ENCODE measurements at places on chromosomes 1 and 21.
A peak's percentile ranks its signal among the peaks of the same experiment; 100 is the strongest.

GRCh38 chr1:157948312-157949073 is 45.0 kb upstream of the KIRREL1 start:
- DNase-seq = no peak

- DNase-seq = no peak
These were observed at the start of gene HTR6 for GRCh38 chr1:19664453-19665185. Gene HTR6 (plus strand): TSS chr1:19664875. CDS start chr1:19665754, 879 bp downstream.

DNA sequence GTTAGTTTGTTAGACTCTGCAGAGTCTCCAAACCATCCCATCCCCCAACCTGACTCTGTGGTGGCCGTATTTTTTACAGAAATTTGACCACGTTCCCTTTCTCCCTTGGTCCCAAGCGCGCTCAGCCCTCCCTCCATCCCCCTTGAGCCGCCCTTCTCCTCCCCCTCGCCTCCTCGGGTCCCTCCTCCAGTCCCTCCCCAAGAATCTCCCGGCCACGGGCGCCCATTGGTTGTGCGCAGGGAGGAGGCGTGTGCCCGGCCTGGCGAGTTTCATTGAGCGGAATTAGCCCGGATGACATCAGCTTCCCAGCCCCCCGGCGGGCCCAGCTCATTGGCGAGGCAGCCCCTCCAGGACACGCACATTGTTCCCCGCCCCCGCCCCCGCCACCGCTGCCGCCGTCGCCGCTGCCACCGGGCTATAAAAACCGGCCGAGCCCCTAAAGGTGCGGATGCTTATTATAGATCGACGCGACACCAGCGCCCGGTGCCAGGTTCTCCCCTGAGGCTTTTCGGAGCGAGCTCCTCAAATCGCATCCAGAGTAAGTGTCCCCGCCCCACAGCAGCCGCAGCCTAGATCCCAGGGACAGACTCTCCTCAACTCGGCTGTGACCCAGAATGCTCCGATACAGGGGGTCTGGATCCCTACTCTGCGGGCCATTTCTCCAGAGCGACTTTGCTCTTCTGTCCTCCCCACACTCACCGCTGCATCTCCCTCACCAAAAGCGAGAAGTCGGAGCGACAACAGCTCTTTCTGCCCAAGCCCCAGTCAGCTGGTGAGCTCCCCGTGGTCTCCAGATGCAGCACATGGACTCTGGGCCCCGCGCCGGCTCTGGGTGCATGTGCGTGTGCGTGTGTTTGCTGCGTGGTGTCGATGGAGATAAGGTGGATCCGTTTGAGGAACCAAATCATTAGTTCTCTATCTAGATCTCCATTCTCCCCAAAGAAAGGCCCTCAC is at the start of gene OLIG2:
TSS of gene OLIG2 (plus strand) at position 447 of the 954 bp plus-strand sequence. CDS start 928 bp downstream, outside the sequence.
- no peak for DNase-seq

GRCh38 chr1:17032741-17033140 is 21.0 kb upstream of the ATP13A2 start:
- DNase-seq = no peak

GRCh38 chr1:204325944-204326343 is 33.8 kb downstream of the PLEKHA6 start:
- DNase-seq = no peak

- no peak for DNase-seq
These were observed 9.9 kb downstream of the PLOD1 start for GRCh38 chr1:11944358-11944931.

DNA sequence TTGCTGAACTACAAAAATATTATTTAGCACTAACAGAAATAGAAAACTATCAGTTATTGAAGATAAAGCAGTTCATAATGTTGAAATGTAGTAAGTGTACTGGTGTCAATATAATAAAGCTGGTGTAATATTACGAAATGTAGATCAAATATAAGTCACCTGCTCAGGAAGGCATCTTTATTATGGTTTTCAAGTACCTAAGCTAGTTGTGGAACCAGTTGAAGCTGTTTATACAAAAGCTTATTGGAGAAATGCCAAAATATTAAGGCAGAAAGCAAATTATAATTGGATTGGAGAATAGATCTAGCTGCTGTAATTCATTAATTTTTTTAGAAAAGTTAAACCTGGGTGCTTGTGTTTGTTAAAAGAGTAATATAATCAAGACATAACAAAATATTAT is 6.2 kb upstream of the MARK1 start:
- DNase-seq = no peak

GRCh38 chr1:244050835-244051444 is at the start of gene ZBTB18:
Gene ZBTB18 (plus strand): TSS chr1:244051283. CDS start chr1:244051432, 149 bp downstream.
- DNase-seq = peak; percentile 64

GRCh38 chr1:185017338-185017737 is 28.0 kb upstream of the RNF2 start:
- peak; percentile 54 for DNase-seq

DNA sequence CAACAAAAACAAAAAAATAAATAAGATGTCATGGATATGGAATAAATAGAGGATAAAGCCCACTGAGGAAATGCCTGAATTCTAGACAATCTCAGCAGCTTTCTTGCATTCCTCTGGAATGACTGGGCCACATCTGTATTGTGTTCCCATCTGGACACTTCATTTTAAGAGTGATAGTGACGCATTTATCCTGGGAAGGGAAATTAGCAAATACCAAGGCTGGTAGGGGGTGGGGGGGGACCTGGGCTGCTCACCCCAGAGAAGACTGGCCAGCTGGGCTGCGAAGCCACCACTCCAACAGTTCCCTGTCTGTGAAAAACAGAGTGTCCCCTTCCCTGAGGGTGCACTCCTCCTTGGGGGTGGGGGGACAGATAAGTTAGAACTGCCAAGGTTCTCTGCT is 106.3 kb downstream of the HIVEP3 start:
- peak; percentile 55 for DNase-seq

- DNase-seq = no peak
These were observed 310.3 kb downstream of the SIPA1L2 start for GRCh38 chr1:232319518-232320210.

- DNase-seq = no peak
These were observed 17.3 kb upstream of the RASAL2 start for GRCh38 chr1:178076607-178077006.

DNA sequence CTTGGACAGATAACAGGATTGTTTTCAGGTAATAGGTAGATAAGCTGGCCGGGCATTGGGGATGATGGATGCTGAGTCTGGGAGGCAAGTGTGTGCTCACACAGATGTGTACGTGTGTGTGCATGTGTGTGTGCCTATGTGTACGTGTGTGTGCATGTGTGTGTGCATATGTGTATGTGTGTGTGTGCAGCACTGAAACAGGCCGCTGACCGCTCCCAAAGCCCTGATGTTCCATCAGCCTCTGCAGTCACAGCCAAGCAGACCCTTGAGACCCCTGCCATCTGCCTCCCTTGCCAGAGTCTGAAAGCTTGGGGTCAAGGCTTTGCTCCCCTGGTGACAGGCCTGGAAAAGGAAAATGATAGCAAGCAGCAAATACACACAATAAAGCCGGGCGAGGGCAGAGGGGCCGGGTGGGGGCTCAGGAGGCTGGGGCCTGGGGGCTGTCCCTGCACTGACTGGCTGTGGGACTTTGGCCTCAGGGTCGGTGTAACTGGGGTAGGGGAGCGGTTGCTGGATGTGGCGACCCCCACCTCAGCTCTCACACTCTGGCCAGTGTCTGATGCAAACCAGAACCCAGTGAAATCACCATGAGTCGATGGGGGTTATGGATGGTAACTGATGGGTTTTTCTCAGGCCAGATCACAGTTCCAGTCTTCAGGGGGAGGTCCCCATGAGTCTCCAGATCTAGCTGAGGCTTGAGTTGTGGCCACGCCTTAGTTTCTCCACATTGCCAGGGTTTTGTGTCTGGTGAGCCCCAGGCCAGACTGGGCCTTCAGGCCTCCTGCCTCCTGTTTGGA is 9.2 kb upstream of the TNFRSF8 start:
- DNase-seq = no peak

- DNase-seq = peak; percentile 62
These were observed 201.8 kb downstream of the DISC1 start for GRCh38 chr1:231828182-231828920.

DNA sequence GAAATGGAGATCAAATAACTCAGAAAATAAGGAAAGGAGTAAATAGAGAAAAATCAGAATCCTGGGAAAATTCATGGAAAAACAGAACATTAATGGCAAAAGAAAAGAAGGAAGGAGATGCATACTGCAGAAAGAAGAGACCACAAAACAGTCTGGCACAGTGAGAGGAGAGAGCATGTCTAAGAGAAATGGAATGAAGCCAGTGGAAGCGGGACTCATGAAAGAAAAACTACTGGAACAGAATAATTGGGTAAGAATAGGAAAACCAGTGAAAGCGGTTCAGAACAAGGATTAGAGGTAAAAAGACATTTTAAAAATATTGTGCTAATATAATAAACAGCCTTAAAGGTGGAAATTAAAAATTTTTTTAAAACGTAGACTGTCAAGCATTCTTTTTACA is 93.6 kb upstream of the GREM2 start:
- peak; percentile 50 for DNase-seq

DNA sequence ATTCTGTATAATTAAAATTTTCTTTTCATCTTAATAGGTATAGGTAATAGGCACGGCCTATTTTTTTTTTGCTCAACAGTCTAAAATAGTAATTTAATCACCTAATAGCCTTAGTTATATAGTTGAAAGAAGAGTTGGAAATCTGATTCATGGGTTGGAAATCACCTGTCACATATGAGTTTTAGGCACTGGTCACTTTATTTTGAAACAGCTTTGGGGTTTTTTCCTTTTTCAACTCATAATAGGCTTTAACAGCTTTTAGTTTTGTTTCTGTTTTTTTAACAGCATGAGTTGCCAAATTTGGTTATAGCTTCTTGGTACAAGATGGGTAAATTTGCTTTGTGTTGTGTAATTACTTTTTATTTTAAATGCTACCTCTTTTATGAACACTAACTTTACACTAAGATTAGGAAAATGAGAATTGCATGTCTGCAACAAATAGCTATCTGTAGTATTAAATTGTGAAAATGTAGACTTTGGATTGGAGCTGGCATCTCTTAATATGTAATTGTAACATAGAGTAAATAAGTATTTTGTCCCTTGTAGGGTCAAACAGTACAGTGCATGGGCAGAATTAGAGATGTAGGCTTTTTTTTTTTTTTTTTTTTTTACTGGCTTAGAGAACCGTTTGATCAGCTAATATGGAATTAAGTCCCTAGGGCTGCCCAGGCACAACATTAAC is 109.8 kb downstream of the OSBPL9 start:
- no peak for DNase-seq

DNA sequence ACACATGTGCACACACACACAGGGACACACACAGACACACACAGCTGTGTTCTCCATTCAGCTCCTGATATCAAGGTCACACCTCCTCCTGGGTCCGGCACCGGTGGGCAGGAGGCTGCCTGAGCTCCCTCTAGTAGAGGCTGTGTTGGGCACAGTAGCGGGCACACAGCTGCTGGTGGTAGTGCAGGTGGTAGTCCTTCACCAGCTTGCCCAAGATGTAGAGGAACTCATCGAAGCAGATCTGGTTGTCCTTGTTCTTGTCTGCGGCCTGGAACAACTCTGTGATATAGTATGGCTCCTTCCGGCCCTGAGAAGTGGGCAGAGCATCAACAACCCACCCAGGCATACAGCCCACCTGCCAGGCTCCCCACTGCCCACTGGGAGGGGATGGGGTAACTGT is 5.6 kb upstream of the S100A8 start:
- no peak for DNase-seq

DNA sequence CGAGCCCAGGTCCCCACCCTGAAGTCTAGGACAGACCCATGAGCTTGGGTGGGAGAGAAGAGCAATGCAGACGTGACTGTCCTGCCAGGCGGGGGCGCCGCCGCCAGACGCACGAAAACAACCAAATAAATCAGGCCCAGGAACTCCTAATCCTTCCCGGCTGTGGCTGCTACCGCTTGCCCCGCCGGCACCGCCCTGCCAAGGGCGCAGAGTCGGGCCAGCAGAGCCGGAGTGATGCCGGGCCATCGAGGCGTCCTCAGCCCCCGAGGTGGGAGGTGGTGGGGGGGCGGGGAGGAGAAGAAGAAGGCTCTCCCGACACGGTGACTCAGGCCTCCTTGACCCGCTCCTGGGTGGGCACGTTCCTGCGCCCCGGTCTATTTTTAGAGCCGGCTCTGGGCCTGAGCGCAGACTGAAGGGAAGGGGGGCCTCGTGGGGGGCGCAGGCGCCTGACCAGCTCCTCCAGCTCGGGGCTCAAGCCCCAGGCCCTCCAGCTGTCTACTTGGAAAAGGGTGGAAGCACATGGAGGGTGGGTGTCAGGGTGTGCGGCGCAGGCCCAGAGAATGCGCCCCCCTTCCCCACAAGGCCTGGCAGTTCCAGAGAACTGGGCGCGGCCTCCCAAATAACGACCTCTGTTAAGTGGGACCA is 10.7 kb upstream of the COL16A1 start:
- DNase-seq = peak; percentile 82

DNA sequence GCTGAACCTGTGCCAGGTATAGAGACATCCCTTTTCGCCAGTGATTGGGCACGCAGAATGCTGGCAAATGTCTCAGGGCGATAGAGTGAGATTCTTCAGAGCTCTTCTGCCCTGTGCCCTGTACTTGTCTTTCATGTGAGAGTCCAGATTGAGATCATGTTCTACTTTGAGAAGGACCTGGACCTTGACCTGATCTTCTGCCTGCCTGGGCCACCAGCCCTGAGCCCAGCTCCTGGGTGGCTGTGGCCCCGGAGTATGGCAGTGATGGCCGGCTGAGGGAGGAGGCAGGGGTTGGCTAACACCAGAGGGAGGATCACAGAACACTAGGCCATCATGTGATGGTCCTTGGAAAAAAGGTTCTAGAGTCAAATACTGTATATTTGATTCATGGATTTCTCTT is 13.8 kb downstream of the STRIP1 start:
- DNase-seq = no peak

DNA sequence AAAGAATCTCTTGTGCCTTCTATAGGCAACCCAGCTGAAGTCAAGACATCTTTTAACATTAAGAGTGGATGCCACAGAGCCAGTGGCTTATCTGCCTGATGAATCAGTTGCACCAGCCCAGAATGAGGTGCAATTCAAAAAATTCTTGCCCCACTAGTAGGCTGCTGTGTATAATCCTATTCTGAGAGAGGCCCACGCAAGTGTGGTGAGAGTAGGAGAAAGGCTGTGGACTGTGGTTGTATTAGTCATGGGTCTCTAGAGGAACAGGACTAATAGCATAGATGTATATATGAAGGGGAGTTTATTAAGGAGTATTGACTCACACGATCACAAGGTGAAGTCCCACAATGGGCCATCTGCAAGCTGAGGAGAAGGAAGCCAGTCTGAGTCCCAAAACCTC is 216.4 kb downstream of the LTN1 start:
- peak; percentile 51 for DNase-seq

DNA sequence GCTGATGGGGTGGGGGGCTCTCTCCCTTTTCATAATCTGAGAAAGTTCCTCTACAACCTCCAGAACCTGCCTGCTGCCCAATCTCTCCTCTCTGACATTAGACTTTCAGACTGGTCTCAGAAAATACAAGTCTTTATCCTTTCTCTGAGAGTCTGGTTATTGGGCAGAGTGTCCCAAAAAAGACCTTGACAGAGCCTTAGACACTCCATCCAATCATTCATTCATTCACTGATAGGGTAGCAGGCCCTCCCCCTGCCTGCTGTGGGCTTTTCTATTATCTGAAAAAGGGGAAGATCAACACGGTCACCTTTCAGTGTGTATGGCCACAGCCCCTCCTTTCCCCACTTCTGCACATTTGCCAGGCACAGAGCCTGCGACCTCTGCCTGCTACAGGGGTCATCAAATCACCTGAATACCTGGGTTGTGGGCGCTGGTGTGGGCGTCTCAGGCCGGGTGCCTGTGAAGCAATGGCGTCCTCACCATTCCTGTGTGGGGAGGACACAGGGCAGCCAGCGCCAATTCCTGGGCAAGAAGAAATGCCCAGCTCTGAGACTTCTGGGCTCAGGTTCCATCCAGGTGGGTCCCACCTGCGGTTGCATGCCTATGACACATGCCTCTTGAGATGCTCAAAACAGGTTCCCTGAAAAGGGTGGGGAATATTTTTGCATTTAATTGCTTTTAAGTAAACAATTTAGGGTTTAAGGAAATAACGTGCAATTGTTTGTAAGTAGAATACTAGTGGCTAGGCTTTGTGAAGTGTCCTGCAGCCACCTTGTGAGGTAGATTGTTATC is 52.8 kb downstream of the ELK4 start:
- no peak for DNase-seq
